ENCODE measurements at places on chromosomes 5 and 9.

DNA sequence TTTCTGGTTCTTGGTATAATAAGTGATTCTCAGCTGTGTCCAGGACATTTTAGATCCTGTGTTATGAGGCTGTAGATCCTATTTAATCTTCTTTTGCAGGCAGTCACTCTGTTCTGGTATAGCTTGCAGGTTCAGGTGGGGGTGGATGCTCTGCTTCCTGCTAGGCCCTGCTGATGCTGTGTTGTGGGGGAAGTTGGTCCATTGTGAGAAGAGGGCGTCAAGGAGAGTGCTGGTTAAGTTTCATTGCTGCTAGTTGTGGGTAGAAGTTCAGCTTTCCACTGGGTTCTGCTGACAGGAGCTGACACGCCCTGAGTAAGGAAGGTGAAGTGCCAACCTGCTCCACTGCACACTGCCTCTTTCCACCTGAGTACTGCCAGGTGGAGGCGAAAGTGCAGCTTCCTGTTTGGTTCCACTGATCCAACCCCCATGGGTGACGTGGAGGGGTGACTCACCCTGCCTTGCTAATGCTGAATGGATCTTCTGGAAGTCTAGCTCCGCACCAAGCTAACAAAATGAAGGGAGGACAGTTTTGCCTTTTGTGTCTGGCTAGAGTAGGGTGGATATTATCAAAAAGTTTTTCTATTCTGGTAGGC lies 16.3 kb downstream of the NMRK1 start:
- DNase-seq, result no peak

DNA sequence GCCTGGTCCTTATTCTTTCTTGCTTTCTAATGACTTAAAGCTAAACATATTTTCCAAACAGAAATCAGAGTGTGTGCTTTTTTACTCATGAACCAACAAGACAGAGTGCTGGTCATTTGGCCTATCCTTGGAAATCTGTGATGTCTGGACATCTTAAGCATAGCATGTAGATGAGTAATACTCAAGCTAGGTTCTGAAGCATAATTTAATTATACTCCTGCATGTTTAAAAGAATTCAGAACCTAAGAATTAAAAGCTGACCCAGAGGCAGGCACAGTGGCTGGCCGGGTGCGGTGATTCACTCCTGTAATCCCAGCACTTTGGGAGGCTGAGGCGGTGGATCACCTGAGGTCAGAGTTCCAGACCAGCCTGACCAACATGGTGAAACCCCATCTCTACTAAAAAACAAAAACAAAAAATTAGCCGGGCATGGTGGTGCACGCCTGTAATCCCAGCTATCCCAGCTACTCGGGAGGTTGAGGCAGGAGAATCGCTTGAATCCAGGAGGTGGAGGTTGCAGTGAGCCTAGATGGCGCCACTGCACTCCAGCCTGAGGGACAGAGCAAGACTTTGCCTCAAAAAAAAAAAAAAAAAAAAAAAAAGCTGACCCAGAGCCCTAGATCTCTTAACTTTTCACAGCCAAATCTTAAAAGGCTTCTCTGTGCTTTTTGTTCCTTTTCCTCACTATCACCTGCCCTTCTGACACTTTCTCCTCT lies 16.2 kb upstream of the TJP2 start:
- no peak for DNase-seq

GRCh38 chr5:179407191-179408175 lies 62.2 kb upstream of the ADAMTS2 start:
- no peak for DNase-seq

DNA sequence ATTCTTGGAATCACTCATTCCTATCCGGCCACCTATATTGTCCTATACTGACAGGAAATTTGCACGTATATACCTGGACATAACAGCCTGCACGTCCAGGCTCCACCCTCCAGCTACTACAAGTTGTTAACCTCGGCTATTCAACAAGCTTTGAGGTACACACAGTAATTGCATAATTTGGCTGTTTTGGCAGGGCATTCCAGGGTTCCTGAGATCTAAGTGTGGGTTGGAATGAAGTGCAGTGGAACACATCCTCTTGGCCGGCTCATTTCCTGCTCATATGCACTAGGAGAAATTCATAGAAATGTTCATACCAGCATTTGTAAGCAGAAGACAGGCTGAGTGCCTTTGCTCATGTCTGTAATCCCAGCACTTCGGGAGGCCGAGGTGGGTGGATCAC lies 222.3 kb downstream of the FBXL7 start:
- no peak for DNase-seq

DNA sequence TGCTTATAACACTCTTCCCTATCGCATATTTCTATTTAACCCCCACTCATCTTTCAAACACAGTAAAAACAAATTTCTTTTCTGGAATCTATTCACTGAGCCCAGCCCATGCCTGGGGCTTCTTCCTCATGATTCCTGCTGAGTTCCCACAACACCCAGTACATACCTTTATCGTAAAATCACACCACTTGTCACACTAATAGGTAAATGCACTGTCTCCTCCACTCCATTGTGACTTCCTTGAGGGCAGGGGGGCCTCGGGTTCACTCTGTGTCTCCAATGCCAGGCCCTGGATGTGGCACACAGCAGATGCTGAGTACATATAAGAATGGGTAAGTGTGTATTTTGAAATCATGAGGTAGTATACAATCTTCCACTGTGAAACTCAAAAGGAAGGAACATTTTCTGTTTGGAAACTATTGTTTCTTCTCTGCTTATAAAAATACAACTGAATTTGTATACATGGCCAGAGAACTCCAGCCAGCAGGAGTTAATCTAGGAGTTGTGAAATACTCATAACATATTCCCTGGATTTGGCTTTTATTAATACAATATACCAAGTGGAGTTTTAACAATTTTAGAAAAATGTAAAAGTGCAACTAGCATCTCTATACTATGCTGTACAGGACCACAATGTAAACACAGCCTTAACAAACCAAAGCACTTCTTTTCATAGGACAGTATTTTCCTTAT lies 7.2 kb downstream of the PLK2 start:
- DNase-seq, result no peak

DNA sequence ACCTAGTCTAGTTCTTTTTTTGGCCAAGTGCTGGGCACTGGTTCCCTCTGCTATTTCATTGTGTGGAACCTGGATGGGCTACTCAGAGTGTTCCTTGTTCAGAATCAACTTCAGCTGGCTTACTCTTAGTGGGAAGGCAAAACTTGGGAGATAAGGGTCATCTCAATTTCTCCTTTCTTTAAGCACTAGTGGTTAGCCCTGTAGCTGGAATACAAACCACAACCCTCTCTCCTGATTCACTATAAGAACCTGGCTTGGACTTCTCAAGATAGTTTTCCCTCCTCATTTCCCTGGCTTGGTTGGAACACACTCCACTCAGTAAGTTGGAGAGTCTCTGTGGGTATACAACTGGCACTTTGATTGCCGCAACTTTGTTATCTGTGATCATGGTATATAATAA lies 35.1 kb downstream of the GRIA1 start:
- no peak for DNase-seq

DNA sequence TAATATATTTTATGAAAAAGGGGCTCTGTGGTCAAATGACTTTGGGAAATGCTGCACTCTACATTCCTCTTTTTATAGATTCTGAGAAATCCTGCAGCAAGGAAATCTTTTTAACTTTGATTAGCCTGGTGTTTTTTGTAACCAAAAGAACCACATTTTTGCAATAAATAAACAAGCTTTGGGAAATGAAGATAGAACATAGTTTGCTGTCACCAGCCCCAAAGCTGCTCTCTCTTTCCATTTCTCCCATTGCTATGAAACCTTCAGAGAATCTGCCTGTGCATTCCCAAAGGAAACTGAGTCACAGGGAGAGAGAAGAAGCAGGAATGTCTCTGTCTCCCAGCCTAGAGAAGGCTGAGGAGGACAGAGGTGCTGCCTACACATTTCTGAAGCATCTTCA lies 59.0 kb downstream of the COL15A1 start:
- DNase-seq, result no peak

GRCh38 chr9:19913151-19913550 lies 124.3 kb upstream of the SLC24A2 start:
- no peak for DNase-seq

- DNase-seq, result no peak
These were observed 85.1 kb downstream of the SSBP2 start for GRCh38 chr5:81665795-81666194.

DNA sequence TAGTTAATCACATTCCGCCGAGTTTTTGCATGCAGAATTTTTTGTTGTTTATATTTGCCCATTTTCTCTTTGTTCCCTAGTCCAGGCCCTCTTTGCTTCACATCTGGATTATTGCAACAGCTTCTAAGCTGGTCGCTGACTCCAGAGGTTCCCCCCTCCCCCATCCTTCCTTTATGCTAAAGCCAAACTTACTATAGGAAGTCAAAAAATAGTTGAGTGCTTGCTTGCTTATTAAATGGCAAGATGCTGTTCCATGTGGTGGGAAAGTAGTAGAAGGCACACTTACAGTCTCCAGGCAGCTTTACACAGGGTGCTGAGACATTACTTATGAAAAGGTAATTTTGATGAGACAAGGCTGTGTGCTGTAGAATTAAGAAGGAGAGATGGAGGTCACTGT lies 1.3 kb downstream of the ZBTB34 start:
- DNase-seq, result no peak

- DNase-seq, result no peak
These were observed 1.9 kb upstream of the GM2A start for GRCh38 chr5:151251001-151251551.

GRCh38 chr5:161720460-161720859 lies 34.9 kb downstream of the GABRA6 start:
- no peak for DNase-seq

GRCh38 chr9:82128011-82128696 lies 139.6 kb downstream of the SPATA31D1 start:
- DNase-seq, result no peak

DNA sequence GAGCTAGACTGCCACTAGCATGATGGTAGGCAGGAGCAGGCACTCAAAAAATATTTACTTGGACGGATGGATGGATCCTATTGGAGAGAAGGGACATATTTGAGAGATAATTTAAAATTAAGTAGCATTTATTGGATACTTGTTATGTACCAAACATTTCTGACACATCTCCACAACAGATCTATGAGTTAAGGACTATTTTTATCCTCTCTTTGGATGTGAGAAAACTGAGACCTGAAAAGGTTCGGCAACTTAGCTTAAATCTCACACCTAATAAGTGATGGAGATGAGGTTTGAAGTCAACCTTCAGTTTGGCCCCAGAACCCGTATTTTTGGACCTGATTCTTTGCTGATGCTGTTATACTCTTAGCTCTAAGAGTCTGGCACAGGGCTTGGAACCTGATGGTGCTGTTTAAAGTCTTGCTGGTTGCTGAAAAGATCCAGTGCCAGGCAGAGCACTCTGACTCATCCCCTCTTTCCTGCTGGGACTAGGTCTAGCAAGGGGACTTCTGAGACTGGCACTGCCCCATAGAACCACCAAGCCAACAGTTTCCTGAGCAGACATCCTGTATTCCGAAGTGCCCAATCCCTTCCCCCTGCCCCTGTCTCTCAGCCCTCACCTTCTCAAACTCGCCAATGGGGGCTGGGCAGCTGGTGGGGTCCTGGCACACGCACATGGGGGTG lies 15.6 kb downstream of the SPARC start:
- DNase-seq, result no peak

DNA sequence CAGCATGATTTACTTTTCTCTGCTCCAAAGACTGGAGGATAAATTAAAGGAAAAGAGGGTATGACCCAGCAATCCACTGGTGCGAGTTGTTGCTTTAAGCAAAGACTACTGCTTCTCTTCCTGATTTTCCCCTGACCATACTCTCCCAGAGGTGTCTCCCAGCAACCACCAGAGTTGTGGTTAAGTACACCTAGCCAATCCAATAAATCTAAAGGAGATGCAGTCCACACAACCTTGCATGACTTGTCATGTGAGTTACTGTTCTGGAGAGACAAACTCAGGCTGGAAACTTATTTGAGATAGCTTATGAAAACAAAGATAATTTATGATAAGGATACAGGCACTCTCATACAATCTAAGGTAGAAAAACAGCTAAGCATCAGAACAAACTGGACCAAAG lies 11.9 kb downstream of the TMC1 start:
- no peak for DNase-seq

GRCh38 chr9:132459661-132460060 lies 49.6 kb downstream of the CFAP77 start:
- DNase-seq, result no peak

DNA sequence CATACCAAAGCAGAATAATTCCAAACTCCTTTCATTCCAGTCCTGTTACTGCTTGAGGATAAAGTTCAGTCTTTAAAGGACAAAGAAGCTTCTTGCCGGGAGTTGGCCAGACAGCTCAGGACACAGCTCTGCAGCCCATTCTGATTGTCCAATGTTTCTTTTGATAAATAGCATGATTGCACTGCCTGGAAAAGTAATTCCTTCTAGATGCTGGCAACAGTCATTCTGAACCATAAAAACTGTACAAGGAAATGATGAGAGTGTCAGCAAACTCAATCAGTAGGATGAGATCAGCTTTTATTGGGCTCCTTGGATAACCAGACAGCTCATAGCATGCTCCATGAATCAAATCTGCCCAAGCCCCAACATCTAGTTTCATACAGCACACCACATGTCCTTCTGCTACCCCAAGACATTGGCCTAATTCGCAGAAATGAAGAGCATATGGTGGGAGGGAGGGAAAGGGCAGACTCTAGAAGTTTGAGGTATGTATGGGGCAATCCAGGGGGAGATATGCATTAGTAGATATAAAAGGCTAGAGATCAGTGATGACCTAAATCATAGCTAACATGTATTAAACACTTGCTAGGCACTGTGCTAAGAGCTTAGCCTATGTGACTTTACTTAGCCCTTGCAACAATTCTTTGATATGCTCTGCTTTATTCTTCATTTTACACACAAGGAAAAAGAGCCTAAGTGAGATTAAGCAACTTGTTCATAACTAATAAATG lies 219.9 kb upstream of the NREP start:
- DNase-seq, result no peak

- no peak for DNase-seq
These were observed 60.9 kb upstream of the IL17B start for GRCh38 chr5:149439899-149440542.

DNA sequence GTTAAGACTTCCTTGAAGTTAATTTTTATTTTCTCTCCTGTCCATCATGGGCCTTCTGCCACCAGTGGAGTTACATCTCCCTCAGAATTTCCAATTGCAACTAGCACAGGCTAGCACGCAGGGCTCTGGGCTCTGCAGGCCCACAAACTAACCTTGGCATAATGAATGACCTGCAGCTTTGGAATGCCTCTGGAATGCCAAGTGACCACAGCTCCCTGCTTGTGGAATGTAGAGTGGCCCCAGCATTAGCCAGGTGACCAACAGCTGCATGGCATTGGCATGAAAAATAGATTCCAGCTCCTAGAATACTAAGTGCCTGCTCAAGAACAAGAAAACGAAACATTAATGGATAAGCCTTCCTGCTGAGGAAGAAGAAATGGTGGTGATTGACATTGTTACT lies 726.1 kb downstream of the BRINP1 start:
- DNase-seq, result no peak

Measured in putamen (tissue), 1 donor.